ENCODE measurements at places on chromosomes 1 and 21. TPM values are rescaled to one million over a fixed set of nuclear protein-coding genes. Genes with fewer than 3 reads are reported as not detected.

DNA sequence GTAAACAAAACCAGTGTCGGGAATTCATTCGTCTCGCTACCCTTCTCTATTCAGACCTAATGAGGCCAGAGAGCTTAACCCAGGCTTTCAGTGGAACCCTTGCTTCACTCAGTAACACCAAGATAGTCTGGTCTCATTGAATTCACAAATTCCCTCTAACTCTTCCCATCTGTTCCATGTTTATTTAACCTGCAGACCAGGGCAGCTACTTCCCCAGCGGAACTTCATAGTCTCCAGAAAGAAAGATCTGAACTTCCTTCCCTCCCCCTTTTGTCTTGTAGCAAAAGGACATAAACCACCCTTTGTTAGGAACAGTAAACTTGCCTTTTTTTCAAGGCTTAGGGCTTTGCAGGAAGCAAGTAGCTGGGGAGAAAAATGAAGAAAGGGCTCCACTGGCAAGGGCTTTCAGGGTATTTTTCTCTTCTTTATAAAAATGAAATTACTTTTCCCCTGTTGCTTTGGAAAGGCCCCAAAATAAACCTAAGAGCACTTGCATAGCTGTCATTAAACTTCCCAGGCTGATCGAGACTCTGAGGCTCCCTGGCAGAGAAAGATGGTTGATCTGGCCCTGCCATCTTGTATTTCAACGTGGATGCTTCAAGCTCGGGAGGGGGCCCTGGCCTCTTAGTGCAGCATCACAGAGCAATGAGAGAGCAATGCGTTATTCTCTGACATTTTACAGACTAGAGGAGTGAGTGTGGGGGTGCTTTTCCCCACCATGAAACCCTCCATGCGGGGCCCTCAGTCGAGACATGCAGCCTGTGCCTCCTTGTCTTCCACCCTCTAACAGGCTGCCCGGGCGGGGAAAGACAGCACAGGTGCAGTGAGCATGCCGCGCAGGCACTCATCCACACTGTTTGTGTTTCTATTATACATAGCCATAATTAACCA is 30.0 kb downstream of the MIS18A start:
- peaks cover 1% of the 10 kb centered on the region for H3K36me3 ChIP-seq
- DNase-seq, result no peak
- no peak overlapping the region for H3K4me3 ChIP-seq
- peaks cover 26% of the 10 kb centered on the region for H3K4me1 ChIP-seq

GRCh38 chr1:166626711-166627110 is 212.6 kb upstream of the POGK start:
- peaks cover 5% of the 10 kb centered on the region for H3K27me3 ChIP-seq
- H3K4me1 ChIP-seq, result no peaks in the 10 kb centered on the region
- H3K4me3 ChIP-seq, result no peak overlapping the region
- DNase-seq, result no peak
- no peak overlapping the region for H3K27ac ChIP-seq
- no peaks in the 10 kb centered on the region for H3K36me3 ChIP-seq

DNA sequence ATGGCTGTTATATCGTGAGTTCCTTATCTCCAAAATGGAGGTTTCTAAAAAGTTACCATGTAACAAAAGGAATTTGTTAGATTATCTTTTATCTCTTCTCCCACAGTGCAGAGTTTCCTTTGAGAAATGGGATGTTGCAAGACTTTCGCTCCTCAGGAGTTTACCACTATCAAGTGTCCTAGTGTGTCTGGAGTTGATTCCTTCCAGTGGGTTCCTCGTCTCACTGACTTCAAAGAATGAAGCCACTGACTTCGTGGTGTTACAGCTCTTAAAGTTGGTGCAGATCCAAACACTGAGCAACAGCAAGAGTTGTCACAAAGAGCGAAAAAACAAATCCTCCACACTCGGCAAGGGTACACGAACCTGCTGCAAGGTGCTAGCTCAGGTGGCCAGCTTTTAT is 37.0 kb downstream of the SPAG17 start:
- no peaks in the 10 kb centered on the region for H3K27me3 ChIP-seq
- no peak for DNase-seq
- peak overlapping the region; percentile 17 for H3K27ac ChIP-seq
- peaks cover 46% of the 10 kb centered on the region for H3K4me1 ChIP-seq
- H3K4me3 ChIP-seq, result no peak overlapping the region
- no peaks in the 10 kb centered on the region for H3K36me3 ChIP-seq

DNA sequence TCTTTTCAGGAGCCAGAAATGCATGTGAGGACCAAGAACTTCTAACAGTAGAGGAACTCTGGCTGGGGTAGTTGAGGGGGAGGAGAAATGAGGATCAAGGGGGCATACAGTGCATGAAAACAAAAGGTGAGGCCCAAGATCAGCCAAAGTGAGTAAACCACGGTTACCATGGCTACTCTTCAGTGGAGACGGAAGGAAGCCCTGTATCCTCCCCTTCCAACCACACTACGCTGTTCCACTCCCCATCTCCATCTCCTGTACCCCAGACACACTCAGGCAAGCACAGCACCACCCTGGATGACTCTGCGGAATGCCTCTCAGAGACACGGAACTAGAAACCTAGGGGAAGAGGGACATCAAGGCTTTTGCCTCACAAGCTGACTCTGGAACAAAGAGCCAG is 157.6 kb upstream of the CAMK1G start:
- no peak overlapping the region for H3K27ac ChIP-seq
- H3K27me3 ChIP-seq, result peaks cover 24% of the 10 kb centered on the region
- no peak overlapping the region for H3K4me3 ChIP-seq
- no peak for DNase-seq
- no peaks in the 10 kb centered on the region for H3K4me1 ChIP-seq

Gene NBPF10
- 4.5 TPM for total RNA-seq

Gene GCSAML
- total RNA-seq, result not detected

Data from chondrocyte (in vitro differentiated cells).